ENCODE measurements at places on chromosomes 1 and 21.
A peak's percentile ranks its signal among the peaks of the same experiment; 100 is the strongest.

- no peak for DNase-seq
These were observed 12.8 kb downstream of the LGALS8 start for GRCh38 chr1:236536540-236536939.

DNA sequence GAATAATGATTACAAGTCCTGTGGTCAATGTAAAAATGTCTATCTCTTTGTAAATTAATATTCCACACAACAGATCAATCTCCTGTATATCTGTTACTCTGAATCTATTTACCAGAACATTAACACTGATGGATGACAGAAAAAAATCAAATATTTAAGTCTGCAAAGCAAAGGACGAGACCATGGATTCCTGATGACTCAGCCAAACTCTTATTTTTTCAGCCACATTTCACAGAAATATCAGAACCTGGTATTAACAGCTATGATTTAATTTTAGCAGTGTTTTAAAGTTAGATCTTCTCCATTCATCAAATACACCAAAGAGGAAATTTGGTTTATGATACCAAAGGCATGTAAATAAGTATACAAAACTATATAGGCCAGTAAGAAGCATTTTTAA is 46.1 kb downstream of the FAF1 start:
- no peak for DNase-seq

GRCh38 chr1:164765992-164766720 is 207.2 kb downstream of the PBX1 start:
- no peak for DNase-seq

DNA sequence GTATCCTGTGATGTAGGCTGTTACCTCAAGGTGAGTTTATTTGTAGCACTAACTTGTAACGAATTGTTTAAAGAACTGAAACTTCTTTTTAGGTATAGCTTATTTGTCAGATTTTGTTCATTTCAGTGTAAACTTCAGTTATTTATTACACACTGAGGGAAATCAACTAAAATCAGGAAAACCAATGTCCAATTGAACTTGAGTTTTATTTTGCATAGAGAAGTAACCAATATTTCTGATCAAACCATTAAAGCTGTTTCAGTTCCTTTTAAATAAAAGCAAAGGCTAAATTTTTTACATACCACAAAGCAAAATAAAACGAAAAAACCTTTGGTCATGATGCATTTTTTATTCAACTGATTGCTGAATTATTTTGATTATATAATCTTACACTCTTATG is 103.6 kb downstream of the CAMTA1 start:
- DNase-seq = no peak

GRCh38 chr1:8004803-8005573 is 21.1 kb downstream of the ERRFI1 start:
- peak; percentile 99 for DNase-seq

DNA sequence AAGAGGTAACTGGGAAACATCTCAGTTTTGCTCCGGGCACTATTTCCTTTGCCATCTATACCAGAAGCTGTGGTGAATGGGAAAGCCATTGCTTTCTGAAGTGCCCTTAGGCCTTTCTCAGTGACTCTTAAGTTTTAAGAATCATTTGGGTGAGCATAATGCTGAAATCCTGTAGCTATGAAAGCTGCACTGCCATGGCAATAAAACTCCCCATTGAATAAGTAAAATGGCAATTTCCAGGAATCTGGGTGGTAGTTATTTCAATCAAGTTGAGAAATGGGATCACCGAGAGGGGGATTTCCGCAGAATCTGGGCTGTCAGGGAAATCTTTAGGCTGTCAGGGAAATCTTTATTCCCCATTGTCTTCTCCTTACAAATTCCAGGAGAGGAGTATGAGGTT is 26.8 kb upstream of the MACF1 start:
- no peak for DNase-seq

GRCh38 chr1:43439781-43440180 is 13.9 kb downstream of the HYI start:
- no peak for DNase-seq

DNA sequence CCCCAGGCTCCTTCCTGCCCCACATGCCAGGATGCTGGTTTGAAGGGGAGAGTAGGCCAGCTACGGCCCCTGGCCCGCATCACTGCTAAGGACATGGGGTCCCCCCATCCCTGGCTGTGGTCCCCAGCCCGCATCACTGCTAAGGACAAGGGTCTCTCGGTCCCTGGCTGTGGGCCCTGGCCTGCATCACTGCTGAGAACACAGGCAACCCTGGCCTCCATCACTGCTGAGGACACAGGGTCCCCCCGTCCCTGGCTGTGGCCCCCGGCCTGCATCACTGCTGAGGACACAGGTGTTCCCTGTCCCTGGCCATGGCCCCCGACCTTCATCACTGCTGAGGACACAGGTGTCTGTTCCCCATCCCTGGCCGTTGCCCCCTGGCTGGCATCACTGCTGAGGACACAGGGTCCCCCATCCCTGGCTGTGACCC is 448 bp upstream of the OBSCN start:
- DNase-seq = no peak

DNA sequence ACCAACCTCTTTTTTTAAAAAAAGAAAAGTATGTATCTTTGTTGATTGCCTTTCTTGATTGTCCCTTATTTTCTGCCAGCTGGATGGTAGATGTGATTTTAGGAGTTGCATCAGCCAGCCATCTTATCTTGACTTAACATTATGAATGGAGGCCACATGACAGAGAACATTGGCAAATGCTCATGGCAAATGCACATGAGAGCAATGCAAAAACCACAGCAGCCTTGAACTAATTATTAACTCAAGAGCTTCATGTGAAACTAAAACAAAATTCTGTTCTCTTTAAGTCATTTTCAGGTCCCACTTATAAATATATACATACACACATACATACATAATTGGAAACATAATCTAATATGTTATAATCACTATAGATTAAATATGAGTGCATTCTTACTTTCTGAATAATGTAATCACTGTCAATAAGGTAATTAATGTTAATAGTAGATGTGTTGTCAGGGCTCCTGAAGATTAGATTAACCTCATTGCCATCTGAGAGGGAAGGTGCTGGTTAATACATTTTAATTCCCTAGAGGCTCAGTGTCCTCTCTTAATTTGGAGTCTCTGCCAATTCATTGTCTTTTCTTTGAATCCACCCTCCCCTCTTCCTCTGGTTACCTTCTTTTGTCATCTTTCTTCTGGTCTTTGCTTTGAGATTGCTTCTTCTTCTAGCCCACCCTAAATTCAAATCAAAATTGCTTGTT is 962.2 kb downstream of the ADGRL2 start:
- DNase-seq = no peak

DNA sequence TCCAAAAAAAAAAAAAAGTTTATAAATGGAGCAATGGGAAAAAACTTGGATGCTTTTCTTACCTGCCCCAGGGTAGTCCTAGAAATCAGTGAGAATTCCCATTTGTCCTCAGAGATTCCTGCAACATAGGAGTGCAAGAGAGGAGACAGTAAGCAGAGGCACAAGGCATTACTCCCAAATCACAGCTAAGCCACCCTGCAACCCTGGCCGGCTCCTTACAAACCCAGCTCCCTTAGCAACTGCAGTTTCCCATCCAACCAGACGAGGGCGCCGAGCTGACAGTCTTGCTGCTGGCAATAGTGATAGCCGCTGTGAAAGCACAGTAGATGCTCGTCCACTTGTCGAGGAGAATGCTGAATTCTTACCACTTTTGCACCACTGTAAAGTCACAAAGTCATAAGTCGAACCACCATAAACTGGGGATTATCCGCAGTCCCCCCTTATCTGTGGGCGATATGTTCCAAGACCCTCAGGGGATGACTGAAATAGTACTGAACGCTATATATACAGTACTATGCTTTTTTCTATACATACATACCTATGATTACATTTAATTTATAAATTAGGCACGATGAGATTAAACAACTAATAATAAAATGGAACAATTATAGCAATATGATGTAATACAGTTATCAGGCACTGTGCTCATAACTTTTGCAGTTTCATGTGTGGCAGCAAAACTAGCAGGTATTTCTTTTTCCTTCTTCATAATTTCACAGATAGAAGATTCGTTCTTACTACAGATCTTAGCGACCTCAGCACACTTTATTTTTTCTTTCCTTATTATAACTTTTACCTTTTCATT is 6.0 kb upstream of the PITHD1 start:
- peak; percentile 86 for DNase-seq

GRCh38 chr21:45104560-45104959 is 30.2 kb downstream of the ADARB1 start:
- DNase-seq = peak; percentile 53

DNA sequence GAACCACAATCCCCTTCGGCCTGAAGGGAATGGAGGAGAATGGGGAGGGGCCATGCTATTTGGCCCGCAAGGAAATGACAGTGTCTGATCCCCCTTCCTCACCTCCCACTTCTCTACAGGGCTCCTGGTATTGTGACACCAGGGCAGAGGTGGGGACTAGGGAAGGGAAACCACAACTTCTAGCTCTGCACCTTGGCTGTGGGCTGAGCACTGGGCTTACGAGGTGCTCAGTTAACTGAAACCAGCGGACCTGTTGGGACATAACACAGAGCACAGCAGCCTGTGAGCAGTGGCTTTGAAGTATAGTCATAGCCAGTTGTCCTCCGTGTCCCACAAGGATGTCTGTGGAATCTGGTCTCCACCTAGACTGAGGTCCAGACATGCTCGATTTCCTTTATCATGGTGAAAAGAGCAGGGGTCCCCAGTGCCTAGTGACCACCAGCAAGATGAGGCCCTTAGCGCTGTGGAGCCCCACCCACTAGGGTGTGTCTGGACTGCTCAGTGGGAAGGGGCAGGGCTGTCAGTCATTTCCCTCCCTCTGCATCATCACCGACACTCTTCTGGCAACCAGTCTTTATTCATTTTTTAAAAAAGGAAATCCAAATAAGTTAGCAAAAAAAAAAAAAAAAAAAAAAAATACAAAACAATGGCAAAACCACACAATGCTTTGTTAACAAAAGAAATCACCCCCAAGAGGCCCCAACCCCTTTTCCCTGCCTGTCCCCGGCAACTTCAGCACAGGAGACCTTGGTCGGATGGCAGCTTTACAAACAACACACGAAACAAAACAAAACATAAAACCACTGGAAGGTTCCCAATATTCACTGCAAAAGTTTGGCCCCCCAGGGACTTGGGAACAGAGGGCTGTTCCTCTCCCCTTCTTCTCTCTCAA is 3.0 kb downstream of the MYOG start:
- no peak for DNase-seq

- DNase-seq = peak; percentile 56
These were observed 14.7 kb upstream of the CSF1 start for GRCh38 chr1:109895720-109896504.

DNA sequence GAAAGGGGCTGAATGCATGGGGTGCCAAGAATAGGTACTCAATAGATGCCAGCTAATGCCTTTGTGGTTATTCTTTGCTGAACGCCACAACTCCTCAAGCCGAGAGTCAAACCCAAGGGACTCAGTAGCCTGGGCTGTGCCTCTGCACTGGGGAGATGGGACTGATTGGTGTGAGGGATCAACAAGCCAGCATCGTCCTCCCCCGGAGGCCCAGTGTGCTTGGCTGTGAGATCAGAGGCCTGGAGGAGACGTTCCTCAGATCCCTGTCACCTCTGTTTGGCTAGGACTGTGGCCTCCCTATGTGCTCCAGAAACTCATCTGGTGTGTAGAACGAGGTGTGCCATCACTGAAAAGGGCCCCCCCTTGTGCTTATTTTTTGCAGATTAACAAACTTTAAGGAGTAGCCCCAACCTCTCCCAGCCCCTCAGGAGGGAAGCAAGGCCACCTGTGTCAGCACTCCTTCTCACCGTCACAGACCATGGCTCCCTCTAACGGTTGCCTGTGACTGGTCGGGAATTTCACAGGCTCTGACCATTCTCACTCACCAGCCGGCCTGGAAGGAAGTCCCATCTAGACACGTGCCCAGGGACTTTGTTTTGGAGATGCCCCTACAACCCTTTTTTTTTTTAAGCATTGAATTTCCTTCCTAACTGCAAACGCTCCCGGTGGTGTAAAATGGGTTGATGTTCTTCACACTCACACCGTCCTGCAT is 194.0 kb upstream of the VAMP3 start:
- no peak for DNase-seq

- no peak for DNase-seq
These were observed 1.4 kb upstream of the SKI start for GRCh38 chr1:2226525-2227345.

GRCh38 chr21:33658919-33659567 is 16.7 kb downstream of the ITSN1 start:
- DNase-seq = no peak

- DNase-seq = no peak
These were observed 43.6 kb downstream of the LRRC7 start for GRCh38 chr1:69611316-69611715.

GRCh38 chr21:34147792-34148418 is 74.5 kb downstream of the MRPS6 start:
- no peak for DNase-seq

GRCh38 chr1:109255097-109255651 is 5.8 kb downstream of the CELSR2 start:
- no peak for DNase-seq

GRCh38 chr1:206486995-206487788 is 16.9 kb downstream of the IKBKE start:
- no peak for DNase-seq

- peak; percentile 35 for DNase-seq
These were observed 21.4 kb upstream of the RNF11 start for GRCh38 chr1:51214615-51215131.

DNA sequence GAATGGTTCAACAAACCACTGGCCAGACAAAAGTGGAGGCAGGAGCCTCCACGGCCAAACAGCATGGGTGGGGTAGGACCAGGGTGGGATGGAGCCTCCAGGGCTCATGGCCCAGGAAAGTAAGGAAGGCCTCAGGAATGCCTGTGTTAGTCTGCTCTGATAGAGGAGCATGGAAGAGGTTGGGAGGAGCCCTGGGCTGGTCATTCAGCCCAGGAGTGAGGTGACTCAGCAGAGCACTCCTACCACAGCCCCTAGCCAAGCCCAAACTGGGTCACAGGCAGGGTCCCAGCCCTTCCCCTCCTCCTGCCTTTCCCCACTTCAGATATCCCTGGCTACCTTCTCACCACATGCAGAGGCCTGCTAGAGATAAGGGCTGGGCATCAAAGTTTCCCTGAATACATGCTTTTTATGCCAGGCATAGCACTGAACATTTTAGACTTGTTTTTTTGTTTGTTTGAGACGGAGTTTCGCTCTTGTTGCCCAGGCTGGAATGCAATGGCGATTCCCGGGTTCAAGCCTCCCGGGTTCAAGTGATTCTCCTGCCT is 3.1 kb upstream of the SHISA4 start:
- peak; percentile 72 for DNase-seq

DNA sequence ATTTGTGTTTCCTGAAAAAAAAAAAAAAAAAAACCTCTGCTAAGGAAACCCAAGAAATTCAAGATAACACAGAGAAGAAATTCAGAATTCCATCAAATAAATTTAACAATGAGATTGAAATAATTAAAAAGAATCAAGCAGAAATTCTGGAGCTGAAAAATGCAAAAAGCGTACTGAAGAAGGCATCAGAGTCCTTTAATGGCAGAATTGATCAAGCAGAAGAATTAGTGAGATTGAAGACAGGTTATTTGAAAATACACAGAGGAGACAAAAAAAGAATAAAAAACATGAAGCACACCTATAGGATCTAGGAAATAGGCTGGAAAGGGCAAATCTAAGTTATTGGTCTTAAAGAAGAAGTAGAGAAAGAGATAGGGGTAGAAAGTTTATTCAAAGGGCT is 38.2 kb downstream of the NME7 start:
- no peak for DNase-seq
